Spinal cord (tissue), 10 donors: ENCODE measurements at places on chromosomes 16 and 17.

- no peak for DNase-seq
These were observed 327.4 kb upstream of the CCL2 start for GRCh38 chr17:33927732-33928133.

DNA sequence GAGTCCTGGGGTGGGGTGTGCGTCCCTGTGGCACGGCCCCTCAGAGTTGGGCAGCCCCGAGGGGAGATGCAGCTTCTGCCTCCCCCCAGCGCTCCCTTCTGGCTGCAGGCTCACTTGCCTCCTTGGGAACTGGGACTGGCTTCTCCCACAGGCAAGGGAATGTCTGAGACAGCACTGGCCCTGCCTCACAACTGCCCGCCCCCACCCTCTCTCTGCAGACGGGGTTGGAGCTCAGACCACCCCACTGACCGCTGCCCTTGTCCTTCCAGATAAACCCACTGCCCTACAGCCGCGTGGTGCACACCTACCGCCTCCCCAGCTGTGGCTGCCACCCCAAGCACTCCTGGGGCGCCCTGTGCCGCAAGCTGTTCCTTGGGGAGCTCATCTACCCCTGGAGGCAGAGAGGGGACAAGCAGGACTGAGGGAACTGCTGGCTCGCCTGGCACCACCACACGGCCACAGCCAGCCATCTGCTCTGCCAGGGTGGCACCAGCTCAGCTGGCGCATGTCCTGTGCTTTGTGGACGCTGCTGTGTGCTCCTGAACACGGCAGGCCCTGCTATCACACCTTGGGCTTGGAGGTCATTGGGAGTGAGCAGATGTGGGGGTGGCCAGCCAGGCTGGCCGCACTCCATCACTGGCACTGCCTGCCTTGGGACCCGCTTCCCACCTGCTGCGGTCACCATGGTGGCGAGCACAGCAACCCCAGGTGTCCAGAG is 7.1 kb upstream of the RAB40C start:
- DNase-seq: no peak

DNA sequence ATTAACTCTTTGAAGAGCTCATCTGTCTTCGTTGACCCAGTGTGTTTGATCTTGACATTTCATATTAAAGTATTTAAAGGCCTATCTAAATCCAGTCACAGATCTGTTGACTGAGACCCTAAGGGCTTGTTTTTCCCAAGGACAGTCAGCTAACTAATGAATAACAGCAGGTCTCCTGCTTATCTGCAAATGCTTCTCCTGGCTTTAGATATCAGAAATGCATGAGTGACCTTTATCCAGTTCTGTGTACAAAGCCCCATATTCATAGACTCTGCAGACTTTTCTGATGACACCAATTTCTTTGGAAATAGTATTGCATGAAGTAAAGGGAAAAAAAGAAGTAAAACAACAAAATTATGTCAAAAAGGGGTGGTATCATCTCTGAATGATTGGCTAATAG is 70.3 kb downstream of the YPEL2 start:
- DNase-seq: no peak

- DNase-seq: no peak
These were observed 10.0 kb downstream of the HERPUD1 start for GRCh38 chr16:56941856-56942331.

DNA sequence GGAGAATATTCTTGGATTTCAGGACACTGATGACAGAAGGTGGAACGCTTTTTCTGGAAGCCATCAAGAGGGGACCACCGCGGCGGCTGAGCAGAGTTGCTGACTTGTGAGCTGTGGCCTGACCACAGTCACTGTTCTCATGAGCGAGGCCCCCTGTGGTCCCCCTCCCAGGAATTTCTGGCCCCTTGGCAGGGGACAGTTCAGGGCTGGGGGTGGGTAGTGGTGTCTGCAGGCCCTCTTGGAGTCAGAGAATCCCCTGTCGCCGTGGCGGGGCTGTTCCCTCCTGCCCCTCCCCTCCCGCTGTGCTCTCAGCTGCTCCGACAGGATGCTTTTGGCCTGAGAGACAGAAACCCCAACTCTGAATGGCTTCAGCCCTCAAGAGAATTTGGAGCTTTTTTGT is 292.0 kb downstream of the SEC14L1 start:
- no peak for DNase-seq

DNA sequence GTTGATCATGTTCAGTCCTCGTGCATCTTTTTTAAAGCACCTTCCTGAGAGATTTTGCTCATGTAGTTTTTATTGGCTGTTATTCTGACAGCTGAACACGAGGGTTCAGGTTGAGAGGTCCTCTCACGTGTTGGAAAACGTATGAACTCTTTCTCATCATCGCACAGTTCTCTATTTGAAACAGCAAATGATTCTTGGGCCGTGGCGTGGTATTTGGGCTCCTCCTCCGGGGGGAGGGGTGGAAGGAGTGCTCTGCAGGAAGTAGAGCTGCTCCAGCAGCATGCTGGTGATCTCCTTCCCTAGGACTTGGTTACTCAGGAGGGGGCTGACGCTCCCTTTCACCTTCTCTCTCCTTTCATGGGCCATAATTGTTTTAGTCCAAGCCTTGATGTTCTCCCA is 70.4 kb downstream of the KSR1 start:
- no peak for DNase-seq

- no peak for DNase-seq
These were observed 452.6 kb upstream of the CDH11 start for GRCh38 chr16:65574326-65574966.

DNA sequence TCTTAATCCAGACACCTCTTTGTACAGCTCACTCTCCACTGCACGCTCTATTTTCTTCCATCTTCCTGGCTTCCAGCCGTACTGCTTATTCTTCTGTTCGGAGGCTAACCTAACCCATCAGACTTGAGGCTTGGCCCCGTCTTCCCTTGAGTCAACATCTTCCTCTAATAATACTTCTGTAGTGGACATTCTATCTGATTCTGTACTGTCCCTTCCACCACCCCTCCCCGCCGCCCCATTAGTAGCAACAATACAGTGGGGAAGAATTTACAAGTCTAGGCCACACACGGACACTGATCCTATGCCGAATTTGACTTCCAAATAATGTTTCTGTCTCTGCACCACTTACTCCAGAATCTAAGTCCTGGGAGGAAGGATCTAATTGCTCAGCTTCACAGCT is 86.0 kb upstream of the TNRC6A start:
- no peak for DNase-seq

GRCh38 chr17:68598545-68598961 is 2.6 kb downstream of the FAM20A start:
- no peak for DNase-seq

DNA sequence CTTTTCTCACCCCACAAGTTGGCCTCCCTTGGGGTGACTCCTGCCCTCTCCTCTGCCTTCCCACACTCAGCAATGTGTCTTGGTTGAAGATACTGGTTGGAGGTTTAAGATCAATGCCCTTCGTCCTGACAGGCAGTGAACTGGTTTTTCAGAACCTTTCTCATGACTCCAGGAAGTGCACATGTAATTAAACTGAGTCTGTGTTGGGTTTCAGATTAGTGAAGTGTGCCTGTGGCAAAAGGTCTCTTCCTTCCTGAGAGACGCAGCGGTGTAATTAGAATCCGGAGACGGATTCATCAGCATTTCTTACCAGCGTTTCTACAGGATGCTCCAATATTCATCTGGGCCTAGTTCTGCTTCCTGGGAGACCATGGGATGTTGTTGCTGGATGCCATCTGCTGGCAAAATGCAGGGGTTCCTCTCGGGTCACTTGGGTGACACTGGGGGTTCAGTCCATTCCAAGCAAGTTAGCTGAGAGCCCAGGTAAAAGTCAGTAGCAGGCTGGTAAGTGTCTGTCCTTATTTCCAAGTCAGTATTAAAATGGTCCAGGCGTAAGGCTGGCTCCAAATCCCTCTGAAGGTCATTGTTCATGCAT is 233.3 kb downstream of the XYLT1 start:
- peak; percentile 41 for DNase-seq

DNA sequence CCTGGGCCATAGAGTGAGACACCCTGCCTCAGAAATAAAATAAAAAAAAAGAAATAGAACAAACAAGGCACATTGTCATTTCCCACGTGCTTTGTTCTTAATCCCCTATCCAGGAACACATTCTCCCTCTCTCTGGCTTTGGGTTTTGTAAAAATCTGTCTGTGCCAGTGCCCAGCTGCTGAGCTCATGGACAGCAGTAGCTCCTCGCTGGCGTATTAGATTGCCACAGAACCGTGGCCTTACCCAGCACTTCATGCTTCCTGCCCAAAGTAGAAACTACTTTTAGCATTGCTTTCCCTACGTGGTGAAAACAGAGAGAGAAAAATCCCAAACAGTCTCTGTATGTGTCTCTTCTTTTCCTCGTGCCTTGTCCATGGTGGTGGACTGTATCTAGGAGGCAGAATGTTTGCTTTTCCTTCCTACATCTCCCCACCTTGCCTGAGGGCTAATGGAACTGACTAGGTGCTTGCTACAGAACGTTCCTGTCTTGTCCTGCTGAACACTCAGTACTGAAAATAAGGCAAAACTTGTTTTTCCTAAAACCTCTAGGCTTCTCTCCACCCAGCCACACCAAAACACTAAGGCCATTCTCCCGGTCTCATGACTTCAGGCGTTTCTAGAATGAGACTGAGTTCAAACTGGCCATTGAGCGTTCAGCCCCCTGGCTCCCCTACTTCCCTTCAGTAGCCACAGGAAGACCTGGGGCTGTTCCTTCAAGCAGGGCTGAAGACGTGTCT is 26.1 kb downstream of the MNT start:
- no peak for DNase-seq

GRCh38 chr17:79851461-79851817 is 12.2 kb upstream of the CBX4 start:
- DNase-seq: no peak

- DNase-seq: peak; percentile 24
These were observed 32.8 kb downstream of the MYO15A start for GRCh38 chr17:18141210-18141803.

DNA sequence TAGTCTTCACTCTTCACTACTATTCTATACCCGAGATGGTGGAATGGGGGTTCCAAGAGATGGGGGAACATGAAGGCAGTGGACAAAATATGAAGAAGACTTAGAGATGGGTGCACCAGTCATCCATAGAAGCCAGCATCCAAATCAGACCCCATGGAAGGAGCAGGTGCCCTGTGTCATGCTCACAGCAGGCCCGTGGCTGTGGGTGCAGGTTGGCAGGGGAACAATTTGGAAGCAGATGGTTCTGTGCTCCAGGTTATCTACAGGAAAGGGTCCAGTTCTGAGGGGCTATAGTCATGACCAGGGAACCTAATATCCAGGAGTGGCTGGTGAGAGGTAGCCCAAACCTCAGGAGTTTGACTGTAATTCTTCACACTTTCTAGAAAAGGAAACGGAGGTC is 9.6 kb upstream of the LPCAT2 start:
- no peak for DNase-seq

DNA sequence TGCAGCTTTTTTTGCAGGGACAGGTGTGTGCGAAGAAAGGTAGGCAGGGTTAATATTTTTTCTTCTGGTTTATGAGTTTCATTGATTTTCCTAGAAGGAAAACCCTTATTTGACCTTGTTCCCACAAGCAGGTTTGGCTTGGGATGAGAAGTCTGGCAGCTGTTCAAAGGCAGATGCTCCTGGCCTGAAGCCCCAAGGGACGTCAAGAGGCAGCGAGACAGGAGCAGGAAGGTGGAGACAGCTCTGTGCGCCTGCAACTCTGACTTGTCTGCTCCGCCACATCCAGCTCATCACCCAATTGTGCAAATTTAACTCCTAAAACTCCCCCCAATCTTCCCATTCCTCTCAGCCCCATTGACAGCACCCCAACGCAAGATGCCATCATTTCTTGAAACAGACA is 136.8 kb upstream of the XYLT1 start:
- DNase-seq: no peak

DNA sequence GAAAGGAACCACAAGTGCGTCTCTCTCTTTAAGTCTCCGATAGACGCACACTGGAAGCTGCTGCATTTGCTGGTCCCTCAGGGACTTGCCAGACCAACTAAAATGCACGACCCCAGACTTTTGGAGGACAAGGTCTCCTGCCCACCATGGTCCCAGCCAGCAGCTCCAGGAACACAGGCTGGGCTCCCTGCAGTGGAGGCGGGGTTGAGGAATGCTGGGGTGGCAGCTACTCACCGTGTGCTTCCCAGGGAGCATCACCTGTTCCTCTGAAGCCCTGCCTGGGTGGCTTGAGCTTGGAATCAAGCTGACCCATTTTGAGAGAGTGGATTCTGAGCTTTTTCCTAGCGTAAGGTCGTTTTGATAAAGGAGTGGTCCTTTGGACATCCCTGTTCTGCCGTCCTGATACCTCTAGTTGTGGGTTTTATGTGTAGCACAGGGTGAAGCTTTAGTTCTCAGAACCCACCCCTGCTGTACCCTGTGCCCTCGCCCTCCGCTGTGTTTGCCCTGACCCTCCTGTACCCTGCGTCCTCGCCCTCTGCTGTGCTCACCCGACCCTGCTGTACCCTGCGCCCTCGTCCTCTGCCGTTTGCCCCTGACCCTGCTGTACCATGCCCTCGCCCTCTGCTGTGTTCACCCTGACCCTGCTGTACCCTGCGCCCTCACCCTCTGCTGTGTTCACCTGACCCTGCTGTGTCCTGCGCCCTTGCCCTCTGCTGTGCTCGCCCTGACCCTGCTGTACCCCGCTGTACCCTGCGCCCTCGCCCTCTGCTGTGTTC is 11.0 kb downstream of the ZNF276 start:
- DNase-seq: no peak

GRCh38 chr17:46176975-46177374 is 16.3 kb downstream of the KANSL1 start:
- DNase-seq: no peak

GRCh38 chr17:1515640-1516387 is 598 bp downstream of the INPP5K start:
- no peak for DNase-seq

GRCh38 chr17:17321356-17322025 is 18.3 kb downstream of the NT5M start:
- DNase-seq: no peak

GRCh38 chr17:42422958-42423712 is at the start of gene CAVIN1:
CAVIN1 (minus strand) TSS chr17:42423256; CDS start chr17:42423097, 159 bp downstream.
- DNase-seq: peak; percentile 80
